ENCODE measurements at places on chromosomes 7 and 10. TPM values are rescaled to one million over a fixed set of nuclear protein-coding genes. Genes with fewer than 3 reads are reported as not detected.

DNA sequence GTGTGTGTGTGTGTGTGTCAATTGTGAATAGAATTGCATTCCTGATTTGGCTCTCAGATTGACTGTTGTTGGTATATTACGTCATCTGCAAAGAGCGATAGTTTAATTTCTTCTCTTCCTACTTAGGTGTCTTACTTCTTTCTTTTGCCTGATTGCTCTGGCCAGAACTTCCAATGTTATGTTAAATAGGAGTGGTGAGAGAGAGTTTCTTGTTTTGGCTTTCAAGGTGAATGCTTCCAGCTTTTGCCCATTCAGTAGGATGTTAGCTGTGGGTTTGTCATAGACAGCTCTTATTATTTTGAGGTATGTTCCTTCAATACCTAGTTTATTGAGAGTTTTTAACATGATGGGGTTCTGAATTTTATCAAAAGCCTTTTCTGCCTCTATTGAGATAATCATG is 34.2 kb upstream of the PRSS37 start:
- H3K27ac ChIP-seq: peak overlapping the region; percentile 34
- no peaks in the 10 kb centered on the region for H3K27me3 ChIP-seq
- H3K4me1 ChIP-seq: peaks cover 23% of the 10 kb centered on the region
- no peak for DNase-seq

DNA sequence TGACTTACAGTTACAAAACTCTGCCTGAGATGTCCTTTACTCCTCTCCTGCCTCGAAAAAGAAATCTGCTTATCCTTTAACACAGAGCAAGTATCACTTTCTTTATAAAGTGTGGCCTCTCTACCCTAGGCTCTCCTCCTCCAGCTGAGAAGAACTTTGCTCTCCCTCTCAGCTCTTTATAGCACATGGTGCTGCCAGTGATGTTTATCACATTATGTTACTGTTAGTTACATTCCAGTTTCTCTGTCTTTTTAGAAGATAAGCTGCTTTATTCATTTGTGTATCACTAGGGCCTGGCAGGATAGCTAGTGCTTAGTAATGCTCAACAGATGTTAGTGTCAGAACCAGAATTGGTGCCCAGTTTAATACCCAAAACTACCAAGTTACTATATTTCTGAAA is 41.1 kb upstream of the TMEM229A start:
- no peak overlapping the region for H3K27ac ChIP-seq
- H3K4me3 ChIP-seq: no peak overlapping the region
- no peaks in the 10 kb centered on the region for H3K36me3 ChIP-seq
- H3K27me3 ChIP-seq: no peaks in the 10 kb centered on the region
- no peaks in the 10 kb centered on the region for H3K4me1 ChIP-seq

Gene AS3MT
- total RNA-seq: 8.8 TPM

Gene FAM221A
- total RNA-seq: 24.9 TPM

GRCh38 chr10:119058010-119058409 is 22.6 kb downstream of the EIF3A start:
- H3K27ac ChIP-seq: no peak overlapping the region
- H3K27me3 ChIP-seq: no peaks in the 10 kb centered on the region
- no peaks in the 10 kb centered on the region for H3K4me1 ChIP-seq
- DNase-seq: no peak
- H3K36me3 ChIP-seq: peaks cover 92% of the 10 kb centered on the region

DNA sequence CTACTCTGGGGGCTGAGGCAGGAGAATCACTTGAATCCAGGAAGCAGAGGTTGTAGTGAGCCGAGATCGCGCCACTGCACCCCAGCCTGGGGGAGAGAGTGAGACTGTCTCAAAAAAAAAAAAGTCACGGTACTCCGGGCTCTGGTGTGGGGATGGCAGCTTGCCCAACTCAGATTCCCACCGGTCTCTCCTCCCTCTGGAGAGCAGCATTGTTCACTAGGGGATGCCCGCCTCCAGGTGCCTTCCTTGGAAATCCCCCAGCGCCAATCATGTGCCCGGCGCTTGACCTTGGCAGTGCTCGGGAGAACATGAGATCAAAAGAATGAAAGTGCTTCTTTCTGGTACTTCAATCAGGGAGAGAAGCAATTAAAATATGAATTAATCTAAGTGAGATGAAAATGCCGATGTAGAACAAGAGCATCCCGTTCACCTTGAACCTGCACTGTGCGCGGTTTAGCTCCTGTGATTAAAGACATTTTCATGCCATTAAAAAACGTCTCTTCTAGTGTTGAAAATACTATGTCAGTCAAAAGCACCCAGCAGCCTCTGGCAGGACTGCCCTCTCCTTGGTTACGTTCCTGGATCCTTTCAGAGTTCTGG is 1127.3 kb upstream of the AUTS2 start:
- no peak overlapping the region for H3K4me3 ChIP-seq
- H3K36me3 ChIP-seq: no peaks in the 10 kb centered on the region
- no peak overlapping the region for H3K27ac ChIP-seq
- no peak for DNase-seq
- no peaks in the 10 kb centered on the region for H3K4me1 ChIP-seq
- H3K27me3 ChIP-seq: no peaks in the 10 kb centered on the region

GRCh38 chr10:77359950-77360520 is 277.6 kb downstream of the KCNMA1 start:
- no peaks in the 10 kb centered on the region for H3K27me3 ChIP-seq
- no peak for DNase-seq

Gene ZNF37A
- 4.4 TPM for total RNA-seq

Gene HABP2
- 0.09 TPM for total RNA-seq

Gene UCN3
- not detected for total RNA-seq

Gene AGBL3
- total RNA-seq: 1.6 TPM

Gene GARIN1A
- total RNA-seq: not detected

DNA sequence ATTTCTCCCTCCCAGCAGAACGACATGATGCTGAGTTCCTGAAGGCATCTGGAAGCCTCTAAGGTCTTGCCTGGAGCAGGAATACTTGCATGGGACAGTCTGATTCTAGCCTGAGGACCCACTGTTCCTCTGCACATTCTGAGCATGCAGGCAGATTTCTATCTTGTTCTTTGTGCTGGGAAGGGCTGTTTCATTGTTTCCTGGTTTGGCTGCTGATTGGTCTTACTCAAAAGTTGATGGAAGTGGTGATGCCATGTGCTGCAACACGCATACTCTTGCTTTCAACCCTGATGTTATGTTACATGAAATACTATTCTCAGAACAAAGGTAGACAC is 307.0 kb downstream of the GATA3 start:
- H3K27me3 ChIP-seq: no peaks in the 10 kb centered on the region
- no peak overlapping the region for H3K27ac ChIP-seq
- no peak overlapping the region for H3K4me3 ChIP-seq

DNA sequence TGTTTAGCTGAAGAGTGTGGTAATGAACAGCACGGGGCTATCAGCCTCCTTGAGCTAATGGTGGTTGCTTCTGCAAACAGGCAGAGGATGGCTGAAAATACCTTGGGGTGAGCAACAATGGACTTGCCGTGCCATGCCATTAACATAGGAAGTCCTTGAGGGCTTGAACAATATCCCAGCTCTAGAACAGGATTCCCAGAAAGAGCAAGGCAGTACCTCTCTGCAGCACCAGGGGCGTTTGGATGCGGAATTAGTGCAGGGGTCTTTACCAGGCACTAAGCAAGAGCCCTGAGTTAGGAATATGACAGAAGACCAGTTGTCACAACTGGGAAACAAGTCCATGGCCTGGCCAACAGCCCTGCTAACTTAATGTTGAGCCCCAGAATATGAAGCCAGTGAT is 143.2 kb upstream of the COBL start:
- DNase-seq: peak; percentile 42
- H3K27me3 ChIP-seq: no peaks in the 10 kb centered on the region
- no peaks in the 10 kb centered on the region for H3K36me3 ChIP-seq
- H3K4me3 ChIP-seq: no peak overlapping the region
- peaks cover 30% of the 10 kb centered on the region for H3K4me1 ChIP-seq

DNA sequence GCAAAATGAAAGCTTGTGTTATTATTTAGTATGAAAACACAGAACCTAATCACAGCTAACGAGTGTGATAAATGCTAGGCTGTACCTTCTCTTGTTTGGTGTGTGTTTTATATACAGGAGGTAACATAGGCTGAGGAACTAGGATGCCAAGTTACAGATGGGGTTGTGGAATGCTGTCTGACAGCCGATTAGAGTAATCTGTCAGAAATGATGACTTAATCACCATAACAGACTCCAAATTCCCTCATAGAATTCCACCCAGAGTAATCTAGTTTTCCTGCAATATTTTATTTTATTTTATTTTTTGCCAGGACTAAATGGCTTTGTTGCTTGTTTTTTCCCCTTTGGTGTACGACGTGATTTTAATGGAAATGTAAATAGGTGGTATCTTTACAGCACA is 221.2 kb downstream of the CELF2 start:
- no peak overlapping the region for H3K4me3 ChIP-seq
- no peak overlapping the region for H3K27ac ChIP-seq
- DNase-seq: no peak
- H3K4me1 ChIP-seq: peaks cover 17% of the 10 kb centered on the region
- no peaks in the 10 kb centered on the region for H3K27me3 ChIP-seq

DNA sequence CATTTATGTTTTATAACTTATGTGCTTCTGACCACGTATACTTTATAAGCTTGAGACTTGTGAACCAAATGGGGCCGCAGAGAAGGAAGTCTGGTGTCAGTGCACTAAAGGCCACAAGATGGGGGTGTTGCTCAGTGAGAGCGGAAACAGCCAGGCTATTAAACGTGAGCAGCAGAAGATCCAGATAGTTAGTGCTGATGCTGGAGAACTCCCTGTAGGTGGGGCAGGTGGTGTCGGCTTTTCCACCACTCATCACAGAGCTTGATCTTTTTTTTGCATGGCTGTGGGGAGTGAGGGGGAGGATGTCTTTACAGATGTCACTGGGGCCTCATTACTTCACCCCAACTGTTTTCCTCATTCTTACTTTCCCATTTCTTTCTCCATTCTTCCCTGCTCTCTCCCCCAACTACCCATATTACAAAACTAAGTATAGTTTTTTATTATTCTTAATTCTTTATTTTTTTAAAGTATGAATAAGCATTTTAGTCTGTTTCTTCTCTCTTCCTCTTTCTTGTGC is 34.7 kb downstream of the ACADSB start:
- H3K27me3 ChIP-seq: no peaks in the 10 kb centered on the region
- peak; percentile 70 for DNase-seq
- H3K4me1 ChIP-seq: peaks cover 10% of the 10 kb centered on the region
- H3K27ac ChIP-seq: no peak overlapping the region

- H3K4me1 ChIP-seq: peaks cover 9% of the 10 kb centered on the region
- DNase-seq: peak; percentile 30
- H3K36me3 ChIP-seq: peaks cover 47% of the 10 kb centered on the region
- H3K27me3 ChIP-seq: no peaks in the 10 kb centered on the region
Observed at GRCh38 chr10:124403548-124403947, 15.2 kb downstream of the OAT start.

Gene CALHM1
- 0.30 TPM for total RNA-seq

DNA sequence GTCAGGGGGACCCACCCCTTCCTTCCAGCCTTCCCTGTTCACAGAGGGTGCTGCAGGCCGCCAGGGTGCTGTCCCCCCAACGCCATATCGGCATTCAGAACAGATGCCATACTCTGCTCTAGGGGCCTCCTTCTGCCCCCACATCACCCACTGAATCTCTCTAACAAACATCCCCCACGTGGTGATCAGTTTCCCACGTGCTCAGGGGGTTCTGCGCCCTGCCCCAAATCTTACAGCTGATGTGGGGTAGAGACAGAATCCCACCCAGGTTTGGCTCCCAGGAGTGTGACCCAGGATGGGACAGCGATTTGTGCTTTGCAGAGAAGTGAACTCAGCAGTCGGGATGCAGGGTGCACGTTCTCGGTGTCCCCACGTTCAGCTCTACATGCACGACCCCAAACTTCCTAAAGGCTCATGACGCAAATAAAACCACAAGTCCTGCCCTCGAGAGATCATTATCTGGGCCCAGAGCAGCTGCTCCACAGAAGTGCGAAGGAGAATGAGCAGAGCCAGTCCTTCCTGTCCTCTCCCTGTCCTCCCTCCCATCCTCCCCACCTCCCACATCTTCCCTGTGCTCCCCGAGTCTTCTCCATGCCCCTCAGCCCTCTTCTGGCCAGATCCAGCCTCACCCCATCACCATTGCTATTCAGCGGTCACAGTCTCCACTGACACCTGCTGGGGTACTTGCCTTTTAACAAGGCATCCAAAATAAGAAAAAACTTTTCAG is 423.4 kb downstream of the DNAJB6 start:
- H3K36me3 ChIP-seq: peaks cover 30% of the 10 kb centered on the region
- no peaks in the 10 kb centered on the region for H3K4me1 ChIP-seq
- no peak overlapping the region for H3K27ac ChIP-seq
- no peak overlapping the region for H3K4me3 ChIP-seq

- H3K27me3 ChIP-seq: no peaks in the 10 kb centered on the region
- DNase-seq: no peak
- H3K27ac ChIP-seq: no peak overlapping the region
- peaks cover 11% of the 10 kb centered on the region for H3K4me1 ChIP-seq
Observed at GRCh38 chr10:126397156-126397555, 8.9 kb upstream of the ADAM12 start.

Gene CTAGE4
- total RNA-seq: 23.3 TPM

- no peaks in the 10 kb centered on the region for H3K4me1 ChIP-seq
- H3K4me3 ChIP-seq: no peak overlapping the region
- peaks cover 27% of the 10 kb centered on the region for H3K36me3 ChIP-seq
- no peak for DNase-seq
- H3K27me3 ChIP-seq: no peaks in the 10 kb centered on the region
Observed at GRCh38 chr10:7168414-7168813, 242.4 kb downstream of the SFMBT2 start.

Gene POLR2J3
- 24.7 TPM for total RNA-seq

DNA sequence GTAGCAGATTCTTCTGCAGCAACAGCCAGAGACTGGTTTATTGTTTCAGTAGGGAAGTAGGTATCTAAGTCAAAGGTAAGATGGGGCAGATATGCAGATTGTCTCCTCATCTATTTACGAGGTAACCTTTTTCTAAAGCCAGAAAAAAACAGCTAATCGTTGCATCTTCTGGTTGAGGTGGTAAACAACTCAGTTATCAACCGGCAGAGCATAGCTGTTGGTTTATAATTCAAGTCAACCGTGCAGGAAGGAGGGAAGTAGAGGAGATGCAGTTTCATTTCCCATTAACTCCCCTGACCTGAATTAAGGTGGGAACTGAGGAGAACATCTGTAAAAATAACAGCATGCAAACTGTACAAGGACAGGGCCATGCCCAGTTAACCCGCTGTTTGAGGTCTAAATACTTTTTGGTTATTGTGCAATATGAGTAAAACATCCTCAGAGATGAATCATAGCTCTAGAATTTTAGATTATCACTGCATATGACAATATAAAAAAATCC is 156.5 kb upstream of the ITGB1 start:
- DNase-seq: no peak
- no peaks in the 10 kb centered on the region for H3K36me3 ChIP-seq
- no peak overlapping the region for H3K4me3 ChIP-seq
- H3K4me1 ChIP-seq: peaks cover 28% of the 10 kb centered on the region
- no peak overlapping the region for H3K27ac ChIP-seq
- no peaks in the 10 kb centered on the region for H3K27me3 ChIP-seq

DNA sequence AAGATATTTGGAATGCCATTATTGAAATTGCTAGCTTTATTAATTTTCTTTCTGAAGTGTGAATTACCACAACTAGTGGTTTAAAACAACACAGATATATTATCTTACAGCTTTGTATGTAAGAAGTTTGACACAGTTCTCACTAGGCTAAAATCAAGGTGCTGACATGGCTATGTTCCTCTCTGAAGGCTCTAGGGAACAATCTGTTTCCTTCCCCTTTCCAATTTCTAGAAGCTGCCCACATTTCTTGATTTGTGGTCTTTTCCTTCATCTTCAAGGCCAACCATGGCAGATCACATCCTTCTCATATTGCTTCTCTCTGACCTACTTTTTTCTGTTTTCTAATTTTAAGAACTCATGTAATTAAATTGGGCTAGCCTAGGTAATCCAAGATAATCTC is 43.3 kb upstream of the SLC26A3 start:
- H3K36me3 ChIP-seq: 0 out of 2 replicates have a peak, but pooled peaks cover 4% of the 10 kb centered on the region
- no peak overlapping the region for H3K4me3 ChIP-seq
- DNase-seq: no peak
- H3K4me1 ChIP-seq: 0 out of 2 replicates have a peak, but pooled peaks cover 6% of the 10 kb centered on the region
- no peak overlapping the region for H3K27ac ChIP-seq
